ENCODE measurements at places on chromosomes 5 and 9. TPM values are rescaled to one million over a fixed set of nuclear protein-coding genes. Genes with fewer than 3 reads are reported as not detected.

Gene CDKN2B-AS1
- 0.90 TPM for polyA plus RNA-seq

Gene OTULINL
- polyA plus RNA-seq = 3.8 TPM

Gene MOCS2
- 32.2 TPM for polyA plus RNA-seq

- H3K4me1 ChIP-seq = no peaks in the 10 kb centered on the region
- no peak for DNase-seq
- H3K4me3 ChIP-seq = no peak overlapping the region
- H3K36me3 ChIP-seq = no peaks in the 10 kb centered on the region
- H3K27ac ChIP-seq = no peak overlapping the region
- H3K27me3 ChIP-seq = no peaks in the 10 kb centered on the region
Measured at GRCh38 chr5:88049156-88049555, 219.5 kb downstream of the TMEM161B start.

DNA sequence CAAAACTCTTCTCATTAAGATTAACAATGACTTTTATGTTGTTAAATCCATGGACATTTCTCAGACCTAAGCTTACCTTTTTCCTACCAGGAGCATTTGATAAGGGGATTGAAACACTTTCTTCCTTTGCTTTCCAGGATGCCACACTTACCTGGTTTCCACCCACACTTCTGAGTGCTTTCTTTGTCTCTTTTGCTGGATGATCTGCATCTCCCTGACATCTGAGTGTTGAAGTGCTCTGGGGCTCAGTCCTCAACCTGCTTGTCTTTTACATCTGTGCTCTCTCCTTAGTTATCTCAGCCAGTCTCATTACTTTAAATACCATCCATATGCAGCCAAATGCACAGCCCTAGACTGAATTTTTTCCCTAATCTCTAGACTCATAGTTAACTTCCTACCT lies 22.9 kb upstream of the GRIA1 start:
- H3K4me1 ChIP-seq = no peaks in the 10 kb centered on the region
- no peaks in the 10 kb centered on the region for H3K36me3 ChIP-seq
- no peak for DNase-seq
- no peaks in the 10 kb centered on the region for H3K27me3 ChIP-seq

DNA sequence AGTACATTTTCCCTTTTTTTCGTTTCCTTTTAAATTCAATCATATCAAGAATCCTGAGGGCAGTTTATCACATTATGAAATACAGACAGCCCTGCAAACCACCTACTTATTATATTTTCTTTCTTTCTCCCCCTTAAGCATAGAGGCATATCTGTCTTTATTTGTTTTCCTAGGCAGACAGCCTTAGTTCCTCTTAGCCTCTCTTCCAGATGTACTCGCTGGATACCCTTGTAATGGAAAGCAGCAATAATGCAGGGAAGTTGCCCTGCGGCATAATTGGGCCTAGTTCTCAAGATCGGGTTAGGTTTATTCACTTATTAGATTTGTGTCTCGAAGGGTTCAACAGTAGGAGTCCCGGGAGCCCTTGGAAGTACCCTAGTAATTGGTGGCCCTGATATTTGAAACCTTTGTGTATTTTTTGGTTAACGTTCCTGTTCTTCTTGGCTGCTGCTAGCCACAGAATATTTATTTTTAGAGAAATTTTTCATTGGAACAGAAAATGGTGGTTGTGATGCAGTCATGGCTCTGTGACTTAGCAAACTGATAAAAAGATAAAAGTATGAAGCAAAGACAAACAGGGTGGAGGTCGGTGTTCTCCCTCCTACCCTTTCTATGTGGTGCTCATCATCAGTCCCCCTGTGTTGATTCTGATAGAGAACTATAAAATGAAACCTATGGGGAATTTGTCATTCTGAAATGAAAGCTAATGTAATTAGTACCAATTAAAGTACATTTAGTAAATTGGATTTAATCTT lies 6.4 kb downstream of the TLE4 start:
- no peak overlapping the region for H3K4me3 ChIP-seq
- H3K36me3 ChIP-seq = no peaks in the 10 kb centered on the region
- DNase-seq = no peak
- peak overlapping the region; percentile 14 for H3K27ac ChIP-seq
- no peaks in the 10 kb centered on the region for H3K27me3 ChIP-seq
- peaks cover 70% of the 10 kb centered on the region for H3K4me1 ChIP-seq

DNA sequence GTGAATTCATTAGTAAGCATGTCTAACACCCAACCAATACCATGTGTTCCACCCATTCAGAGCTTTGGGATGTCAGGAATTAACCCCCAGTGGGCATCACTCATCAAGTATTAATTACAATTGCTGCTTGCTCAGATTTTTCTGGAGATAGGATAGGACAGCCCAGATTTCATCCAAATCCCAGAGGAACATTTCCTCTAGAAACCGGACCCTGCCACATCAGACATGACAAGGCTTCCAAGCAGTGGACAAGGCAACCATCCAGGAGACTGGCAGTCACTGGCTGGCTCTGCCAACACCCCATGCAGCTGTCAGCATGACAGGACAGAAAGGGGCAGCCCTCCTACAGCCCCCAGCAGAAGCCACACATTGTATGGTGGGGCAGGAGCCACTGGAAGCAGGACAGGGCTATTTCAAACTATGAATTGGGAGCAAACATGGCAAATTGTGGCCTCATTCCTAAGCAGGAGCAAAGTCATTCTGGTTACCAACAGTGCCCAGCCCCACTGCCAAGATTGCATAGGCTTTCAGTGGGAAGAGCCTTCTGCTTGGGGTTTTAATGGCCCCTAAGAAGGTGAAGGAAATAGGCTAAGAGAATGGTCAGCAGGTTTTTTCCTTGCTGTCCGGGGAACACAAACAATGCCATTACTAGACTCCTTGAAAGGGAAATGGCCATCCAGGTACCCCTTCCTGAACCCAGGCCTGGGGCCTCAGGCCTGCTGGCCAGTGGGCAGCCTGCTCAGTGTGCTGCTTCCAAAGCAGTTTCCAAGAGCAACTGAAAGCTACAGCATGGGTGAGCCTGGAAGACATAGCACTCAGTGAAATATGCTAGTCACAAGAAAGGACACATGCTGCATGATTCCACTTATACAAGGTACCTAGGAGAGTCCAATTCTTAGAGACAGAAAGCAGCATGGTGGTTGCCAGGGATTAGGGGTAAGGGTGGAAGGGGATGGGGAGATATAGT lies 294.7 kb upstream of the SLC30A5 start:
- H3K27me3 ChIP-seq = no peaks in the 10 kb centered on the region
- H3K4me1 ChIP-seq = no peaks in the 10 kb centered on the region
- no peak overlapping the region for H3K4me3 ChIP-seq
- H3K36me3 ChIP-seq = no peaks in the 10 kb centered on the region
- H3K27ac ChIP-seq = no peak overlapping the region

- H3K36me3 ChIP-seq = no peaks in the 10 kb centered on the region
- H3K27ac ChIP-seq = peak overlapping the region; percentile 81
- no peak overlapping the region for H3K4me3 ChIP-seq
- no peaks in the 10 kb centered on the region for H3K27me3 ChIP-seq
Measured at GRCh38 chr9:89444925-89445765, 52.8 kb downstream of the SEMA4D start.

DNA sequence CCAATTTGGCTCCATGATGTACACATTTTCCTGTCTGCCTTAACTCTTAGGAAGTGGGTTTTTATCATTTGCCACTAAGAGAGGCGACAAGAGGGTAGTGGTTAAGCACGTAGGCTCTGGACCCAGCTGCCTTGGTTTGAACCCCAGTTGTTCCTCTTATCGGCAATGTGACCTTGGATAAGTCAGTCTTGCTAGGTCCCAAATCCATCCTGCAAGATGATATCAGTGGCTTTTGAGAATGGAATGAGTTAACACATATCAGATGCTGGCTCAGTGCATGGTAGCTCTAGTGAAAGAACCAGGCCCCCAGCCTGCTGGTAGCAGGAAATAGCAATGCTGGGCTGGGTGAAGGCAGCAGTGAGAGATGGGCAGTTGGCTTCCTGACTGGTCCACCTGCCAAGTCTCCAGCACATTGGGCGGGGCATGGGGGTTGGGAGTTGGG lies 72.5 kb downstream of the STK10 start:
- no peaks in the 10 kb centered on the region for H3K36me3 ChIP-seq
- H3K27me3 ChIP-seq = no peaks in the 10 kb centered on the region
- H3K4me1 ChIP-seq = peaks cover 39% of the 10 kb centered on the region
- no peak overlapping the region for H3K4me3 ChIP-seq
- DNase-seq = peak; percentile 82

DNA sequence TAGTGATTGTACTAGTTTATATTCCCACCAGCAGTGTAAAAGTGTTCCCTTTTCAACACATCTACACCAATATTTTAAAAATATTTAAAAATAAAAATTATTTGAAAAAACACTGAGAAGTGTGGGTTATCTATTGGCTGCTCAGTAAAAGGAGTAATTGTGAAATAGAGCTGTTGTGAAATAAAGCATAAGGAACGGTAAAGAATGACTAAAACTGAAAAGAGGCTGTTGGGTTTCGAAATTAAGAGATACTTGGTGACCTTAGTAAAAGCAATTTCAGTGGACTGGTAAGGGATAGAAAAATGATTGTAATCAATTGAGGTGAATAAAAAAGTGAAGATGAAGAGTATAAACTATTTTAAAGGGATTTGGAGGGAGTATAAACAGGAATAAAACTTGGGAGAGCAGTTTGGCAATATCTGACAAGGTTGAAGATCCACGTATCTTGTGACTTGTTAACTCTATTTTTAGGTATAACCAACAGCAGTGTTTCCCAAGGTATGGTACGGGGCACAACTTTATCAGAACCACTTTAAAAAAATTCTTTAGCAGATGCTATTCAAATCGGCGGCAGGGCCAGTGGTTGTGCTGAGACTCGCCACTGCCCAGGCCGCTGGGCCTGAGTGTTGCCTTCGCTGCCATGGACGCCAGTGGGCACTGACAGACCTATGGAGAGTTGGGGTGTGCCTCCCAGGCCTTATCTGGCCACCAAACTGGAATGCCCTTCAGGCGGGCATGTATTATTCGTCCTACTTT lies 63.3 kb downstream of the TMEM38B start:
- H3K4me1 ChIP-seq = no peaks in the 10 kb centered on the region
- no peaks in the 10 kb centered on the region for H3K27me3 ChIP-seq
- no peak overlapping the region for H3K27ac ChIP-seq
- peaks cover 9% of the 10 kb centered on the region for H3K36me3 ChIP-seq
- H3K4me3 ChIP-seq = no peak overlapping the region

GRCh38 chr9:99210572-99210971 lies 11.2 kb downstream of the ALG2 start:
- no peak for DNase-seq
- H3K4me1 ChIP-seq = no peaks in the 10 kb centered on the region
- H3K27ac ChIP-seq = no peak overlapping the region
- H3K36me3 ChIP-seq = no peaks in the 10 kb centered on the region
